Stimulated activated naive CD8-positive, alpha-beta T cell treated with anti-CD3 and anti-CD28 coated beads, Interleukin-15, Interleukin-2, amounts not matched to agents 100 U/mL and 50 U/mL, for 24 hours (primary cell): ENCODE measurements at places on chromosomes 3 and 15.

DNA sequence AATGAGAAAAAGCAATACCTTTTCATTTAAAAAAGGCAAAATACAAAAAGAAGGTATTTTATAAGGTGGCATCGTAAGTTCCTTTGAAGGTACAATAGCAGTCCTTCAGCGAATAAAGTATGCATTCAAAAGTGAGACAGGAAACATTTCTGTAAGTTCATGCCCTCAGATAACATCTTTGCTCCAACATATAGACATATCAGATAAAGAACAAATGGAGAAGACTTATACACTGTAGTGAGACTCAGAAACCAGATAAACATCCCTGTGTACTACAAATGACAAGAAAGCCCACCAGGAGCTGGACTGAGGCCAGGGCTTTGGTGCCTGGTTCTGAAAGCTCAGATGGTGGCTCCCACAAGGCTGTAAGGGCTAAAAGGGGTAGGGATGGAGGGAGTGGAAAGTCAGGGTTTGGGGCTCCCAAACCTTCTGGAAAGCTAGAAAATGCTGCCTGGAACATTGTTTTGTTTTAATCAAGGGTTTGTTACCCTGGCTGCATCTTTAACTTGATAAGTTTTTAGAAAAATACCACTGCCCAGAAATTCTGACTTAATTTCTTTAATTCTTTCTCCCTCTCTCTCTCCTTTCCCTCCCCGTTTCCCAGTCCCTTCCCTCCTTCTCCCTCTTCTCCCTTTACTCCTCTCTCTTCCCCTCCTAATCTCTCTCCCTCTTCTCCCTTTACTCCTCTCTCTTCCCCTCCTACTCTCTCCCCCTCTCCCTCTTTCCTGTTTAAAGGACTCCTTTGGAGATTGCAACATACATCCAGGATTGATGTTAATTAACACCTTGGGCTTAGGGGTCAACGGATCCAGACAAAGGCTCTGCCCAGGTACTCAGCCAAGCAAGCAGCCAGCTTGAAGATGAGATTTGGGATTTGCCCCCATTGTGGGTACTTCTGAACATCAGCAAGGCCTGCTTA is 126.1 kb downstream of the AQP9 start:
- no peak for DNase-seq

GRCh38 chr15:82045179-82045891 is 483 bp downstream of the MEX3B start:
- DNase-seq = peak; percentile 33

DNA sequence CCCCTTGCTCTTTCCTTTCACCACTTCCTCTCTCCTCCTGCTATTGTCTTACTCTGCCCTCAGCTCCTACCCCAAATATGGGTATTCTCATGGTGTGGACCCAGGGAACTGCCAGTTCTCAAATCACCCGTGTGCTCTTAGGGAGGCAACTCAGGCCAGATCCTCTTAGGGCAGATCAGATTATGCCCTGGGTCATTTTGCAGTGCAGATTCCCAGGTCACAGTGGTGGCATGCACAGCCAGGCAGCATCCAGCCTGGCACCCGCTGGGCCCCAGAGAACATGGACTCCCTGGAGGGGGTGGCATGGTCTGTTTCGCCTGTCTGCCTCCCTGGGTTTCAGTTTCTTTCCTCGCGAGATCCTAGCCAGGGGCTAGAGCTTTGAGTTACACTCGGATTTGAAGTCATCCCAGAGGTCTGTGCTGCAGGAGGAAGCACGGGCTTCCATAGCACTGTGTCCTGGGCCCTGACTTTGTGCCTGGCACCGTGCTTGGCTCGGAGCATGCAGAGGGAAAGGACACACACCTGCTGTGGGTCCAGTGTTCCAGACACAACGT is 96.1 kb downstream of the TOP2B start:
- DNase-seq = no peak

- DNase-seq = no peak
Measured at GRCh38 chr3:195763843-195764825, 43.4 kb downstream of the MUC20 start.

- DNase-seq = no peak
Measured at GRCh38 chr3:23254282-23254681, 51.2 kb downstream of the UBE2E2 start.

GRCh38 chr15:35991386-35991785 is 445.4 kb upstream of the DPH6 start:
- DNase-seq = no peak

GRCh38 chr3:15858547-15859506 is 61.0 kb upstream of the ANKRD28 start:
- DNase-seq = peak; percentile 62

DNA sequence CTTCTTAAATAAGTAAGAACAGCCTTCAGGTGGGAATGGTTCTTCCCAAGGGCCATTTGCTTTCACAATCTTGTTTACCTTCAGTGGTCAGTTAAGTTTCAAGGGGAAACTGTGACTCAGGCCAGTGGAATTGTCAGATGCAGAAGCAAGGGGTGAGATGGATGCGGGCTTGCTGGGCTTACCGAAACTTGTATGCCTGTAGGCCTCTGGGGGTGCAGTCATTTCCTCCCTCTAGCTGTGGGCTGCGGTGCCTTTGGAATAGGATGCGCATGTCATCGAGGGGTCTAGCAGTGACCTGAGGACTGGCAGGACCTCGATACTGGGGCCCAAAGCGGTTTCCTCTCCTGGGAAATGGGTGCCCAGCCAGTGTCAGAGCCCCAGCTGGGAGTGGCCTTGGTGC is 121.6 kb downstream of the EEFSEC start:
- no peak for DNase-seq

DNA sequence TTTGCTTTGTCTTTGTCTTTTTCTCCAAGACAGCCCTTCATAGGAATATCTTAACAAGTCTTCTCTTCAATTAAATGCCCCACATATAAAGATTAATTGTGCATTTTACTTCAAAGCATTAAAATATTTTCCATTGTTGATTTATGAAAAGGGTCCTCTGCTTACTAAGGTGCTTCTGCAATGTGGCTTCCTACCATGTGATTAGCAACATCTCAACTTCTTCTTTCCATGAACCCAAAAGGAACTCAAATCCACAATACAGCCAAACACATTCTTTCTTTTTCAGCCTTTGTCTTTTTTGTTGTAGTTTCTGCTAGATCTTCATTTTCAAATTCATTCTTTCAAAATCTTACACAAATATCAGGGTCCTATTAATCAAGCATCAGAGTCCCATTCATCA is 309.2 kb downstream of the NSUN3 start:
- no peak for DNase-seq

GRCh38 chr15:51536965-51537574 is 85.5 kb downstream of the DMXL2 start:
- no peak for DNase-seq

DNA sequence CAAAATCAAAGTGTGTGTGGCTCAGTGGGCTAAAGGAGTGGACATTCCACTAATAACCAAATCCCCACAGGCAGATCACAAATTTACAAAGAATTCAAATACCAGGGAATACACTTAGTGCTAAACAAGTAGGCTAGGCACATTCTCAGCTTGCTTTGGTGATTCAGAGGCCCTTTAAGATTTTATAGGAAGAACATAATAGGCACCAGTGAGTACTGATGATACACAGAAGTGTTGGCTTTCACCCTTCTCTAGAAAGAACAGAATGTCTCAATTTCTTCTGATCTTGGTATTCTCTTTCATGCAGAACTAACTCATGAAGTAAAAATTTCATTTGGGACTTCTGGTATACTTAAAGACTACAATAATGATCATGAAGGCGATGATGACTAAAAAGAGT is 55.0 kb downstream of the POLR2M start:
- DNase-seq = no peak

- no peak for DNase-seq
Measured at GRCh38 chr3:11423868-11424267, 151.7 kb downstream of the ATG7 start.

- DNase-seq = peak; percentile 42
Measured at GRCh38 chr15:91055548-91056331, 33.3 kb upstream of the VPS33B start.
